ENCODE measurements at places on chromosomes 13 and 19. TPM values are rescaled to one million over a fixed set of nuclear protein-coding genes. Genes with fewer than 3 reads are reported as not detected.

Gene FFAR3
- not detected for total RNA-seq

Gene TRPC4
- 0.28 TPM for total RNA-seq

GRCh38 chr13:86825410-86825809, 845.8 kb upstream of the SLITRK5 start:
- no peaks in the 10 kb centered on the region for H3K27me3 ChIP-seq
- no peak overlapping the region for H3K27ac ChIP-seq
- no peaks in the 10 kb centered on the region for H3K36me3 ChIP-seq
- no peak overlapping the region for H3K4me3 ChIP-seq
- no peaks in the 10 kb centered on the region for H3K4me1 ChIP-seq

- peaks cover 31% of the 10 kb centered on the region for H3K4me1 ChIP-seq
- peak overlapping the region; percentile 88 for H3K27ac ChIP-seq
- H3K36me3 ChIP-seq = no peaks in the 10 kb centered on the region
Observed at GRCh38 chr13:49791315-49791710, 1.2 kb downstream of the KPNA3 start.

GRCh38 chr19:18731562-18732008, 48.1 kb downstream of the CRTC1 start:
- DNase-seq = peak; percentile 54
- no peaks in the 10 kb centered on the region for H3K27me3 ChIP-seq
- H3K4me3 ChIP-seq = no peak overlapping the region
- no peak overlapping the region for H3K27ac ChIP-seq
- no peaks in the 10 kb centered on the region for H3K36me3 ChIP-seq

DNA sequence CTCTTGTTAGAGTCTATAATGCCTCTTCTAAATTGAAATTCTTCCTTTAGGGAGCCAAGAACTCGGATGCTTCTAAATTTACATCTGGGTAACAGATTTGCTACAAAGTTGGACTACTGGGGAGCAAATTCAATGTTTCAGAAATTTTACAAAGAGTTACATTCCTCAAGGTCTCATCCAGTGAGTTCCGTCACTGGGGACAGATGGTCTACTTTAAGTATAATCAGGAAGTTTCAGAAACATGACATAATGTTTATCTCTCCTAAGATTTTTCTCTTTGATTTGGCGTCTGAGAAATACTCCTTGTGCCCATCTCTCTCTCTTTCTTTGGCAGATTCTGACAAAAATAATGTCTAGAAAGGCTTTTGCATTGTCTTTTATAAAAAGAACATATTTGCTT, 81.5 kb upstream of the MBNL2 start:
- H3K27ac ChIP-seq = no peak overlapping the region
- no peaks in the 10 kb centered on the region for H3K27me3 ChIP-seq
- H3K4me1 ChIP-seq = peaks cover 3% of the 10 kb centered on the region

DNA sequence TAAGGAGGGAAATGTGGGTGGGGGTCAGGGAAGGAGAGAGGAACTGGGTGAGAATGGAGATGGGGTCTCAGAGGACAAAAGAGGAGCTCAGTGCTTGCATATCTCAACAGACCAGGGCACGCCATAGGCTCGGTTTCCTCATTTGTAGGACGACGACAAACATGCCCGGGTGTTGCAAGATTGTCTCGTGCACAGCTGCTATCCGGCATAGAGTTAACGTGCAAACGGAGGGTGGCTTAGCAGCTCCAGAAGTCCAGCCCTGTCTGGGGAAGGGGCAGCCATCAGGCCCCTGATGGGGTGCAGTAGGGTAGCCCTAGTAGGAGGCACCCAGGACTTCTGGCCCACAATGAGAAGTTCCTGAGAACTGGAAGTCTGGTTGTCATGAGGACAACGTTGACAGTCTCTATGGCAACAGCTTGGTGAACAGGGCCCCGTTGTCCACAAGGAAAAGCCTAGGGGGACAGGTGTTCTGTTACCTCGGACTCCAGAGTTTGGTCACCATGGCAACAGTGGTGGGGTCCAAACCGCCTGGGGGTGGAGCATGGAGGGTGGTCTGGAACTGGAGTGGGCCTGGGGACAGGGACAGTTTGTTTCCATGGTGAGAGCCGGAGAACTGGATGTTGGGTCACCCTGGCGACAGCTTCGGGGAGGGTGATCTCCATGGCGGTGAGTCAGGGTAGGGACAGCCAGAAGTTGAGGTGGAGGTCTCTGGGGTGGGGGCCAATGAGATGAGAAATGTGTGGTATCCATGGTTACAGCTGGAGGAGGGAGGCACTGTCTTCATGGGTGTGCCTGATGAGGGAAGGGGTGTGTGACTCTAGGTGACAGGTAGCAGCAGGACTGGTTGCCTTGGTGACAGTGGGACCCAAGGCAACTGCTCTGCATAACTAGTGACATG, 16.8 kb downstream of the TM6SF2 start:
- no peak overlapping the region for H3K27ac ChIP-seq
- no peaks in the 10 kb centered on the region for H3K4me1 ChIP-seq
- no peaks in the 10 kb centered on the region for H3K36me3 ChIP-seq
- peaks cover 12% of the 10 kb centered on the region for H3K27me3 ChIP-seq
- DNase-seq = no peak

DNA sequence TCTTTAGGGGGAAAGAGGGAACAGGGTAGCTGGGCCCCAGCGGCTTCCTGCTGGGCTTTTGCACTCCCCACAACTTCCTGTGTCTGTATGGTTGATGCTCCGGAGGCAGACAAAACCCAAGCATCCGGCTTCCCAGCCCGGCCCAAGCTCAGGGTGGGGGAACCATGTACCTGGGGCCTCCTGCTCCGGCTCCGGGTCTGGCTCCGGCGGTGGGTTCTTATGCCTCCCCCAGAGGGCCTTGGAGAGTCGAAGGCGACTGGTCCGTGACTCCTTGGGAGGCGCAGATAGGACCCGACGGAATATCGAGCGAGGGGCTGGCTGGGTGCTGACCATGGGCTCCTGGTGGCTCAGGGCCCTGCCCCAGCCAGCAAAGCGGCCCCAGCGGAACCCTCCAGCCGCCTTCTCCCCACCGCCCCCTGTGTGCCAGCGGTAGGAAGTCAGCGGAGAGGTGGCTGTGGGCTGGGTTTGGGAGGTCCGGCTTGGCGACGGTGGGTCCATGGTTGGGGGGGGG, 428 bp downstream of the RASAL3 start:
- no peak for DNase-seq
- no peaks in the 10 kb centered on the region for H3K4me1 ChIP-seq
- peaks cover 43% of the 10 kb centered on the region for H3K27me3 ChIP-seq
- no peak overlapping the region for H3K4me3 ChIP-seq
- no peaks in the 10 kb centered on the region for H3K36me3 ChIP-seq
- H3K27ac ChIP-seq = no peak overlapping the region

GRCh38 chr19:31317093-31317492, 32.1 kb downstream of the TSHZ3 start:
- H3K4me3 ChIP-seq = no peak overlapping the region
- DNase-seq = no peak
- H3K27me3 ChIP-seq = peaks cover 16% of the 10 kb centered on the region
- no peak overlapping the region for H3K27ac ChIP-seq

DNA sequence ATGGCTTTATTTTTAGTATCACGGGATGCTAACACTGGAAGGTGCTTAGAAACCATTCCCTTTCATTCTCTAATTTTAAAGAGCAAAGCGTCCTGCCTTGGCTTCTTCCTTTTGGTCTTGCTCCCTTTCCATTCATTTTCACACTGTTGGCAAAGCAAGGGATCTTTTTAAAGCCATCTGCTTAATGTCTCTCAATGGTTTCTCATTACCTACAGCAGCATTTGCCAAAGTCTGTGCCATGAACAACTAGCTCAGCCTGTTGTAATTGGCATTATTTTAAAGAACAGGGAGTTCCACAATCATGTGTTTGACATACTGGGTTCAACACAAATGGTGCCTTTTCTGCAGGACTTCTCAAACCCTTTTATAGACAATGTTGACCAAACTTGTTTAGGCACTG, 444.3 kb downstream of the GPC6 start:
- DNase-seq = no peak
- no peaks in the 10 kb centered on the region for H3K36me3 ChIP-seq
- no peaks in the 10 kb centered on the region for H3K4me1 ChIP-seq
- no peak overlapping the region for H3K27ac ChIP-seq

Data from cardiac muscle cell (in vitro differentiated cells and primary cell).